ENCODE measurements at places on chromosomes 12 and 14.
A peak's percentile ranks its signal among the peaks of the same experiment; 100 is the strongest.

GRCh38 chr12:94235848-94236247 lies 87.5 kb downstream of the PLXNC1 start:
- DNase-seq: no peak

DNA sequence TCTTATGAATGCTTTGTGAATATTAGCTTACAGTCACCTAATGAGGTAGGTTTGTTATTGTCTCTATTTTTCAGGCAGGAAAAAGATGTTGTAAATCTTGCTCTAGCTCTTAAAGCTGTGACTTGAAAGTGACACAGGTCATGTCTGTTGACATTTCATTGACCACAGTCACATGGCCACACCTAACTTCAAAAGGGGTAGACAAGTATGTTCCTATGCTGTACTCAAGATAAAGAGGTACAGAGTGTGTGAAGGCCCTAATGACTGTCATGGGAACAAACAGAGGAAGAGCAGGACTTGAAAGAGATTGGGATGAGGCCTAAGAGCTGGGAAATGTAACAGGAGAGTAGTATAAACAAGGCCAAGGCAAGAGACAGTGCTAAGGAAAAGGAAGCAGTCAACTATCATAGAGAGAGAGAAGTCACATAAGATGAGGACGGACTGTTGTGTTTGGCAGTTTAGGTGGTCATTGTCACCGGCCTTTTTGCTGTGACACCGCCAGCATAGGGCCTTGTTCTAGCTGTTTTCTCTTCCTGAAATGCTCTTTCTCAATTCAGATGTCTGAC lies 181.0 kb downstream of the CFAP54 start:
- peak; percentile 10 for DNase-seq

DNA sequence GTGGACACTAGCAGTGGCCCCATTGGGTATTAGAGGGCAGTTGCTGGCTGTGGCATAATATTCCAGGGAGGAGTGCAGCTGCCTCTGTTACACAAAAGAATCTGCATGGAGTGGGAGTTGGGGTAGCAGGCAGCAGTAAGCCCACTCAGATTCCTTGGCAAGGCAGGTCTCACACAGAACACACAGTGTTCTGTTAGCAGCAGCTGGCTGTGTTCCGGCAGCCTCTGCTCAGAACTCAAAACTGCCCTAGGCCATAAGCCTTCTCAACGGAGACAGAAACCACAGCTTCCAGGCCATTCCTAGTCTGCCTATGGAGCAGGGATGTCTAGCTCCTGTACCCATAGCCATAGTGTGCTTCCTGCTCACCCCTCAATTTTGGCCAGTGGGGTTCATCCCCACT lies 1085.4 kb downstream of the SLC6A15 start:
- DNase-seq: no peak

- no peak for DNase-seq
Observed at GRCh38 chr12:47894068-47894467, 10.7 kb downstream of the VDR start.

DNA sequence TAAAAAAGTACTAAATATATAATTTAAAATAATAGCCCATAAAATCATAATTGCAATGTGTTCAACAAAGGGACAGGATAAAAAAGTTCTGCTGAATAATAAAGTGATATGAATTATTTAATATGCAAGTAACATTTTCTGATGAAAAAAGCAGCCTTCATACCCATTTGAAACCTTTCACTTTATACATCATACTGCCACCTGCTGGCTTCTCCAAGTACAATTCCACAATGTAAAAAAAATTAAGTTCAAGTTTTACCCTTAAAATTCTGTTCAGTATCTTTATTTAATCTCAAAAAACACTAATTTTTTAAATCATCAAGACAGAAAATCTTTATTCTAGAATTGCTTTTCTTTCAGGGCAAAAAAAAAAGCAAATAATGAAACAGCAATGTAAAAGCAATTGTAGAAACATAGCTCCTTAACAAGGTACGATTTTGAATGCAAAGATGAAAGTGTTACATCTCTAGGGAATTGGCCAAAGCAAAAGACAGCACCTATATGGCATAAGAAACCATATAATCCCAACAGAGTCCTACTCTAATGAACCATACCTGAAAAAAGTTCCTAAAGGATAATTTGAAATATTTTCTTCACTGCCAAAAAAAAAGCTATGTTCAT lies 15.0 kb downstream of the MDM1 start:
- DNase-seq: peak; percentile 9

- DNase-seq: no peak
Observed at GRCh38 chr14:89621791-89622638, 205.0 kb upstream of the FOXN3 start.

DNA sequence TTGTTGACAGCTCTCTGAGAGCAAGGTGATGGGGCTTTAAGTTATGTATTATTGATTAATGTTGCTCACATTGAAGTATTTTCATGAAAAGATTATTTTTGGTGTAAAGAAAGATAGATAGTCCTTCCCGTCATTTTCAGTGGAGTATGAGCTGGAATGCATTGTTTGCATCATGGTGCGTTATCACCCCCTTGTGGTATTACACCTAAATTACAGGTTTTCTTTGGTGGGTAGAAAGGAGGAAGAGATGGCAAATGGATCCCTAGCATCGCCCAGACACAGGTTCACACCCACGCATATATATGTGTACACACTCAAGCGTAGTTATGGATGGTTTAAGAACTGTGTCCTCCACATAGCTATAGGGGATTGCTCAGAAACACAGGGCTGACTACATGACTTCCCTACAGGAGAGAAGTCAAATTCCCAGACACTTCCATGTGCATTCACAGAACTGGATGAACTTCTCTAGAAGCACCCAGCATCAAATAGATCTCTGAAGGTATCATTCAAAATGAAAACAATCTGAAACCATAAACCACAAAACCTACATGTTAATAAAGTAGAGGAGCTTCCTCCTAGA lies 14.4 kb upstream of the SERPINA10 start:
- no peak for DNase-seq

GRCh38 chr12:101671157-101671791 lies 26.2 kb upstream of the CHPT1 start:
- no peak for DNase-seq
